GDM1 (cell line): ENCODE measurements at places on chromosomes 6 and 20.

GRCh38 chr6:133899556-133899955 is 10.6 kb downstream of the TCF21 start:
- no peak for DNase-seq

- DNase-seq = no peak
These were observed 7.0 kb upstream of the CSNK2A1 start for GRCh38 chr20:550611-551010.

DNA sequence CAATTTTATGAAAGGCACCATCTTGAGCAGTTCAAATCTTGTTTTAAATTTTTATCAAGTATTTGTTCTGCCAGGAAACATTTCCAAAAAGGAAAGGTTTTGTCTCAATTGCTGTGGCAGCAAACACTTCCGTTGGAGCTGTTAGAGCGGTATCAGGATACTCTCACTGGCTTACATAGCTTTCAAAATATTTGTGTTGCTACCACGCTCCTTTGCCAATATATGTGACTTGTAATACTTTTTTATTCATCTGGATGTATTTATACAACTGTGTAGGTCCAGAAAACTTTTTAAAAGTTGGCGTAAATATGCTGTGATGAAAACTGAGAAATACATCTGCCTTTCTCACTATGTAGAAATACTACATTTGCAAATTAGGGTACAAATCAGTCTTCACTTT is 37.8 kb upstream of the NHSL1 start:
- DNase-seq = no peak

GRCh38 chr6:159043947-159044346 is 844 bp downstream of the TAGAP start:
- no peak for DNase-seq

DNA sequence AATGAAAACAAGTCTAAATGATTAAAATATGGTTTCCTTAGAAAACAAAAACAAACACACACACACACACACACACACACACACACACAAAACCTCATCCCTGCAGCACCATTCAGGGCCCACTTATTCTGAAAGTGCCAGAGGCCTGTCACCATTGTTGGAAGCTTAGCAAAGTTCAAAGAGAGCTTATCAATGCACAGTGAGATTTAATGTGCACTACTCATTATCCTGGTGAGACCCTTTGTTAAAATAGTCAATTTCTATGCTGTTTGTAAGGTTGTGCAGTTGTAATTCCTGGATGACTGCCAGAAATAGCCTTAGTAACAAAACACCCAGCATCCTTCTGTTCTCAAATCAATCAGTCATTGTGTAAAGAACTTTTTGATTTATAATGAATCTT is 482.9 kb downstream of the GRIK2 start:
- no peak for DNase-seq

DNA sequence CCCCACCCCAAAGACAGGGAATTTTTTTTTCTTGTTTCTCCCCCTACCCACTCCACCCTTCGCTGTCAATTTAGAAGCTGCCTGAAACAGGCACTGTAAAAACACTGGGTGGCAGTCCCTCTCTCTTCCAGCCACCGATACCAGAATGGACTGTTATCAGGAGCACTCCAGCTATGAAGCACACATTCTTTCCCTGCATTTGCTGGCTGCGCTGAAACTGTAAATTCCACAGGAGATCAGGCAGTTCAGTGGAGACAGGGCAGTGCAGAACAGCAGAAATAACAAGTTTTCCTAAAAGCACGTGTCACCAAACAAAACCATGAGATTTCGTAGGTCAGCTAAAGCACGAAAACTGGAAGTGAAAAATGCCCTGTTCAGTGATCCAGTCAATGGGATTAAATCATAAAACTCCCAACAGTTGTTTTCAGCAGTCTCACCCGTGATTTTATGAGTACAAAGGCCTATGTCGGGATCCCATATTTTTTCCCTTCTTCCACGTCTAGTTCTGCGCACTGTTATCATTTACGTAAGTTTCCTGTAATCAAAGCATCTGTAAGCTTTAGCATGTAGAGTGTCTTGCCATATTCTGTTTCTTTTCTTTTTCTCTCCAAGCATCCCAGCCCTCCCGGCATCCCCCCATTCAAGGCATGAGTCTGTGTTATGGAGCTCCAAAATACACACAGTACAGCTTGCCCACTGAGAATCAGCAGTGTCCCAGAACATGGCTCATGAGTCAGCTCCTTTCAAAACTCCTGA is 359.9 kb upstream of the EPHA7 start:
- no peak for DNase-seq

DNA sequence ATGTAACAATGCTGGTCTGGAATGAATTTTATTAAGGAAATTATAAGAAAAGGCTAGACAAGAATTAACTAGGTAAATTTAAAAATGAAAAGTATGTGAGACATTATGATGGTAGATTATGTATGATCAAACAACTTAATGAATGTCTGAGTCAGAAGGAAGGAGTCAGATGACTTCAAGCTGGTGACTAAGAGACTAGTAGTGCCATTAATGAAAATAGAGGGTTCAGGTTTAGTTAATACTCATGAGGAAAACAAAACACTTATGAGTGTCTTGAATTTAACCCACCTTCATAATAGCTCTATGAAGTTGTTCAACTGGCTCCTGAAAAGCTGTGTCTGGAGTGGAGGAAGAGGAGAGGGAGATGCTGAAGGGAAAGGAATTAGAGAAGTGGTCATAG is 256.3 kb downstream of the ADGRB3 start:
- DNase-seq = no peak

GRCh38 chr6:166388290-166389004 is 5.7 kb upstream of the MPC1 start:
- no peak for DNase-seq

GRCh38 chr6:166112580-166112979 is 55.1 kb downstream of the TBXT start:
- no peak for DNase-seq

- peak; percentile 96 for DNase-seq
These were observed 94.2 kb downstream of the RREB1 start for GRCh38 chr6:7201732-7202541.

DNA sequence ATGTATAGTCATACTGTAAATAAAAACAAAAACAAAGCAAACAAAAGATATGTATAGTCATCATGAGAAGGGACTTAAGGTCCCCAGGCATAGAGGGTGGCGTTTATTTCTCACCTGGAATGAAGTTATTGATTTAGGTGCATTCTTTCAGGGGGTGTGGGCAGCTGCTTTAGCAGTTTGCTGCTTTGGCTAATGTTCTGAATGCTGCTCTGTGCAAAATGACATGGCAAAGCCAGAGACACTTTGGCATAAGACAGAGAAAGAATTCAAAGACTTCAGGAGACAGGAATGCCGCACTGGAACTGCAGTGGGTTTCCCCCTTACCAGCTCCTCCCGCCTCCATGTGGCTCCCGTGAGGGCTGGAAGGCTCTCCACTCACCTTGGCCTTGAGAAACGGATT is 36.4 kb upstream of the NELFCD start:
- no peak for DNase-seq

- no peak for DNase-seq
These were observed 40.3 kb downstream of the MAP3K4 start for GRCh38 chr6:161031721-161032495.

- no peak for DNase-seq
These were observed 23.3 kb downstream of the HSF2 start for GRCh38 chr6:122422614-122423267.

DNA sequence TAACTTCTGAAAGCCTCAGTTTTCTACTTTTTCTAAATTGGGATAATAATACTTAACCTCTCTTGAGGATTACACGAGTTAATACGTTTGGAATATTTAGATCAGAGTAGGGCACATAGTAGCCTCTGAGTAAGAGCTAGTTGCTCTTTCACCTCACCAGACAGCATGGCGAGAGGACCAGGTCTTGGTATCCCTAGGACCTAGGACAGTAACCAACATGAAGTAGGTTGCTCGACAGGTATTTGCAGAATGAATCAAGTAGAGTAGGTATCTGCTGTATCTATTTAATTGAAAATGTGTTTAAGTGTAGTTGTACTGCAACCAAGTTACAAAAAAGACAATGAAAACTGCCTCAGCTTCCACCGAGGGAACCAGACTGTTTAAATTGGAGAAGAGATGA is 1.4 kb downstream of the CDC5L start:
- no peak for DNase-seq

DNA sequence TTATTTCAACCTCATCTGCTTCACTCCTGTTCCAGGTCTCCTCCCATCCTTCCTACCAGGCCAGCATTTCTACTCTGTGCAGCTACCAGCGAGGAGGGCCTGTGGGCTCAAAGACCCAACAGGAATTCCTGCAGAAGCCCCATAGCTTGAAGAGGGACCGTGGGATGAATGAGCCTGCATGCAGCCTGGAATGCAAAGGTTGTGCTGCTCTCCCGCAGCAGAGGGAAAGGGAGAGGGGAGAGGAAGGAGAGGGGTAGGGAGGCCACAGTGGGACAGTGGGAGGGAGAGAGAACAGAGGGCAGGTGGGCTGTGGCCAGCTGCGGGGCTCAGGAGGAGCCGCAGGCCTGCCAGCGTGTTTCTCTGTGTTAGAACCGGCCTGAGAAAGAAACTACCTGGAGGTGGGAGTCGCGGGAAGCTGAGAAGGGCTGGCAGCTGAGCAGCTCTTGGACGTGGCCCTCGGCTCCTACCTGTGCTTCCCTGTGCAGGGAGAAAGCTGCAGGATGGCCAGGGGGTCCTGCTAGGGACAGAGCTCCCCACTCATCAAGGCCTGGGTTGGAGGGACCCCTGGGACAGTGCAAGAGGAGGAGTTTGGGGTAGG is 66.1 kb upstream of the MLN start:
- no peak for DNase-seq

GRCh38 chr6:110823146-110823545 is 7.9 kb upstream of the CDK19 start:
- no peak for DNase-seq

- DNase-seq = no peak
These were observed 241.3 kb downstream of the KCNQ5 start for GRCh38 chr6:72863131-72863530.

DNA sequence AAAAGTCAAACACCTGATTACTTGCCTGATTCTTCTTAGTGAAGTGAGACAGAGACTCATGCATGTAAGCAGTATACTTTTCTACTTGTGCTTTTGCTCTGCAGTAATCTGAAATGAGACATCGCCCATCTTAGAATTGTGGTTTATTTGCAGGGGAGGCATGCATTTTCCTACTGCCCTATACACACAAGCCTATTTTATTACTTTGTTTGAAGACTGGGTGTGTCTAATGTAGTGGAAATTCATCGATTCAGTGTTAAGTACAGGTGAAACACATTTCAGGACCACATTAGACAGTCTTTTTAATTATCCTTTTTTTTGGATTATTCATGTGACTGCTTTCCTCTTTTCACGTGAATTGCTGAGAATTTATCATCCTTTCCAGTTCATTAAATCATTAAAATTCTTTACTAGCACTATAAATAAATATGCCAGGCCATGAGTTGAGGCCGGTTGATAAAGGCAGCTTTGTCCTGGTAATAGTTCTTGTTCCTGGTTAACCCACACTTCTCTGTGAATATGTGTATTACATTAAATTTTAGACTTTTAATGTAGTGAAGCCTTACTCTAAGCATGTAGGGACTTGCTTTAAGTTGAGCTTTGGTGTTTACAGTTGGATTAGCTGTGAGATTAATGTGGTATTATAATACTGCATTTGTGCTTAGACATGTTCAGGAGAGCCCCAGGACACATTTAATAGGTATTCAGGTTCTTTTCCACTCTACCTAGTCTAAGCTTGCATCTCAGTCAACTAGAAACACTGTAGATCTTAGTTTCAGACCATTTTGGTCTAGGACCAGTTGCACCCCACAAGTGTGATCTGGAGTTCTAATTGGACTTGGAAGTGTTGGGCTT is 10.8 kb upstream of the BTBD3 start:
- no peak for DNase-seq

DNA sequence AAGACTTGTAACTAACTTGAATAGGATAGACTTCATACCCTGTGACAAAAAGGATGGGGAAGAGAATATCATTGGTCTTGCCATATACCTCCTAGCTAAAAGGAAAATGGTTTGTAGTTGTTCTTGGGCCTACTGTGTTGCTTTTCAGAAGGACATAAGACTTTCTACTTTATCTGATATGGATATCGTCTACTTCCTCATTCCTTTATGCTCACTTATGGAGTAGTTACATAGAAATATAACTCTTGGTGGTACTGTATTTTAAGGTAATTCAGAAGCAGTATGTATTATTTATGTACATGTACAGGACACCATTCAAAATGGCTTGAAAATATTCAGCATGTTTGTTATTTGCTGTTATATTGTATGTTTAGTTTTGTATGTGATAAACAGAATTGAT is 8.0 kb downstream of the FAM217B start:
- no peak for DNase-seq

- no peak for DNase-seq
These were observed 290.2 kb downstream of the TSHZ2 start for GRCh38 chr20:53262365-53262764.
